ENCODE measurements at places on chromosomes 16 and 17.

GRCh38 chr17:59565959-59566324 is 532 bp downstream of the DHX40 start:
- peak; percentile 68 for DNase-seq

DNA sequence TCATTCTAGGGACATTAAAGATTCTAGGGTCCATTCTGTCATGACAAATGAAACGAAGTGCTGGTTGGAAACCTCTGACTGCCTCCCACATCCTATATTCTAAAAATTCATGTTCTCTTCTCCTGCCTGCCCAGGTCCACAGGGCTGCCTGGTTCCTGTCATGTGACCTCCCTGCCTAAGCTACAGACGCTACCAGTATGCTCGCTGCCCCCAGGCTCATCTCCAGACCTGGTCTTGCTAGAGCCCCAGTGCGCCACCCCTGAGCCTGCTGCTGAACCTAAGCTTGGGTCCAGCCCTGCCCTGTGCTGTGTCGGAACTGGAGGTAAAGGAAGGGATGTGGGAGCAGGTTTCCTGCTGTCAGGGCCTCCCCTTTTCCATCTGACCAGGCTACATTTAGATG is 231.6 kb upstream of the CDH5 start:
- no peak for DNase-seq

- no peak for DNase-seq
Measured at GRCh38 chr17:77281904-77282367, 141.2 kb downstream of the SEC14L1 start.

GRCh38 chr17:82803185-82803584 is 36.6 kb downstream of the ZNF750 start:
- no peak for DNase-seq

Data from large intestine (tissue), 12 donors.